ENCODE measurements at places on chromosomes 6 and 20. TPM values are rescaled to one million over a fixed set of nuclear protein-coding genes. Genes with fewer than 3 reads are reported as not detected.

GRCh38 chr6:166005401-166005943 lies 162.2 kb downstream of the TBXT start:
- DNase-seq = no peak

DNA sequence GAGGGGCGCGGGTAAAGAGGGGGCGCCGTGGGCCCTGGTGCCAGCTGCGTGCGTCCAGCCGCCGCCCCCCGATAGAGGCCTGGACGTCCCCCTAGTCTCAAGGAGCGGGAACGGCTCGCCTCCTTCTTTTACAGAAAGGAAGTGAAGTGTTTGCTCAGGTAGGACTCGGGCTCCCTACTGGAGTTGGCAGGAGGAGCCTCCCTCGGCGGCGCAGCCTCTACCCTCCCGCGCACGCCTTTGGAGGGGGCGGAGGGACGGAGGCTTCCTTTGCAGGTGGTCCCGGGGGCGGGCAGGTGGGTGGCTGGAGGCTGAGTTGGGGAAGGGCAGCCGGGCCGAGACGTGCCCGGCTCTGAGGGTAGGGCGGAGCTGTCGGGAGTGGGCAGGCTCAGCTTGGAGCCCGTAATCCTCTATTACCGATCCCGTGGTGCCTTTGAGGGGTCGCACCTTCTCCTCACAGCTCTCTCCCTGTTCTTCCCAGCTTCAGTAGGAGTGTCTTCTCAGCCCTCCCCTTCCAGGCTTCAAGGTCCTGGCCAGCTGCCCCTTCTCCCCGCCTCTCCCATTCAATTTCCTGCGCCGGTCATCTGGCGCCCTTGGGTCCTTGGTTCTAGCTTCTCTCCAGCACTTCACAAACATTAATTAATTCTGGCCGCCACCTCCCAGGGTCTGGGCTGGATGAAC lies 728 bp downstream of the ITPR3 start:
- no peak for DNase-seq

DNA sequence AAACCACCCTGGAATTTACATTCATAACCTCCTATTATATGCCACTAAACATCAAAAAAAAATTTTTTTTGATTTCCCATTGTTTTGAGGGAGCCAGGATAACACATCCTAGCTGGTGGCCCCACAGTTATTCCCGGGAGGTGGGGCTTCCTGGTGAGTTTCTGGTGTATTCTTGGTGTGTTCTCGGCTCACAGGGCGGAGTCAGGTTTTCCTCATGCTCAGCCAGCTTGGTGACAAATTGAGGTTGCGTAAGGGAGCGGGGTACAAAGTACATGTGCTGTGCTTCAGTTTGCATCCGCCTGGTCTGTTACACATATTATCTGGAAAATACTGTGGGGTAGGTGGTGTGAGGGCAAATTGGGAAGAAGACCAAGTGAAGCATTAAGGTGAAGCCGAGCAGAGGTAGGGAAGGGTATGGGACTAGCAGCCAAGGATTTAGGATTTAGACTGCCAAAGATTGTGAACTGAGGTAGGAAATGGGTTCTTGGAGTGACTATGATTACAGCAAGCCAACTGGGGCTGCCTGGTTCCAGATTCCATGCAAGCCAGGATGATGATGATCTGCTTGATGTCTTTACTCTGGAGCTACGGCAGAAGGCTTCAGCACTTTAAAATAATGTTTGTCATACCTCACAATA lies 46.2 kb upstream of the EEF1A1 start:
- peak; percentile 77 for DNase-seq

DNA sequence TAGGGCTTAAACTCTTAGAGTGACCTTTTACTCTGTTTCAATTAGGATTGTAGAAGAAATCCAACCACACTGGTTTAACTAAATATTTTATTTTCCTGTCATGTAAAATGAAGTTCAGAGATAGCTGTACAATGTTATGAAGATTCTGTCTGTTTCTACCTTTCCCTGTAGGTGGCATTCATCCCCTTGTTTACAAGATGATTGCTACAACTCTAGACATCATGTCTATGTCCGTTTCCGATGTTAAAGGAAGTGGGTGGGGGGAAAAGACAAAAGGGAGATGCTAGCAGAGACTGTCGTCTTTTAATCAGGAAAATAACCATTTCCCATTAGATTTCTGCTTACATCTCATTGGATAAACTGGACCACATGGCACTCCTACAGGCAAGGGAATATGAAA lies 30.9 kb upstream of the RIMS1 start:
- DNase-seq = no peak

TTLL9 gene
- not detected for total RNA-seq

GRCh38 chr6:170208182-170208601 lies 82.7 kb downstream of the DLL1 start:
- no peak for DNase-seq

TREM1 gene
- 2.6 TPM for total RNA-seq

DNA sequence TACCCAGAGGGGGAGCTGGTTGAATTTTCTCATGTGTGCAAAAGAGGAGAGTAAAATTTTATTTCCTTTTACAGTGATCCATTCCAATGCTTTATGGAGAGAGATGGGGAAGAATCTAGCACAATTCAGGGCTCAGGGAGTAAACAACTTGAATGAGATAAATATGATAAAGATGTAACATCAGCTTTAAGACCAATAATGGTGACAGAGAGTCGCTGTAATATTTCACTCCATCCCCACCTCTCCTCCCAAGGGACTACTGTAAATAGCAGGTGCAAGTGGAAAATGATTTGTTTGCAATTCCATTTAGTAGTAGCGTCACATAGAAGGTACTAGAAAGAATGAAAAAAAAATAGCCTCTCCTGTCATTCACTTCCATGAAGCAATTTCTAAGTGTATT lies 4.8 kb downstream of the CRISP3 start:
- DNase-seq = no peak

DNA sequence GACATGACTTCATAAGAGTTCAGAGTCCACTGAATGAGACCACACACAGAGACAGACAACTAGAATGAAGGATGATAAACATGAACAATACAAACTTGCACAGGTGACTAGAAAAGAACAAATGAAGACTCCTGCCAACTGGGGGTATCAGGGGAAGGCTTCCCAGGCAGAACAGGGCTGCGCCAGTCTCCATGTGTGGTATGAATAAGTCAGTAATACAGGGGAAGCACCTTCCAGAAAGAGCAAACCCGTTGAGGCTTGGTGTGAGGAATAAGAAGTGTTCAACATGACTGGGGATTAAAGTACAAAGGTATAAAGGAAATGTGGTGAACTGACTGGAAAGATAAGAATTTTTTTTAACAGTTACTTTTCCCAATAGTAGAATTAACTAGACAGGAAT lies 3.7 kb upstream of the SLC17A2 start:
- no peak for DNase-seq

GRCh38 chr20:17571153-17571527 lies 1.3 kb downstream of the DSTN start:
- DNase-seq = no peak

FGD2 gene
- total RNA-seq = 2.3 TPM

- DNase-seq = no peak
Observed at GRCh38 chr6:26122005-26122388, 34.8 kb downstream of the HFE start.

GRCh38 chr20:15618110-15618509 lies 955.1 kb downstream of the KIF16B start:
- no peak for DNase-seq

DNA sequence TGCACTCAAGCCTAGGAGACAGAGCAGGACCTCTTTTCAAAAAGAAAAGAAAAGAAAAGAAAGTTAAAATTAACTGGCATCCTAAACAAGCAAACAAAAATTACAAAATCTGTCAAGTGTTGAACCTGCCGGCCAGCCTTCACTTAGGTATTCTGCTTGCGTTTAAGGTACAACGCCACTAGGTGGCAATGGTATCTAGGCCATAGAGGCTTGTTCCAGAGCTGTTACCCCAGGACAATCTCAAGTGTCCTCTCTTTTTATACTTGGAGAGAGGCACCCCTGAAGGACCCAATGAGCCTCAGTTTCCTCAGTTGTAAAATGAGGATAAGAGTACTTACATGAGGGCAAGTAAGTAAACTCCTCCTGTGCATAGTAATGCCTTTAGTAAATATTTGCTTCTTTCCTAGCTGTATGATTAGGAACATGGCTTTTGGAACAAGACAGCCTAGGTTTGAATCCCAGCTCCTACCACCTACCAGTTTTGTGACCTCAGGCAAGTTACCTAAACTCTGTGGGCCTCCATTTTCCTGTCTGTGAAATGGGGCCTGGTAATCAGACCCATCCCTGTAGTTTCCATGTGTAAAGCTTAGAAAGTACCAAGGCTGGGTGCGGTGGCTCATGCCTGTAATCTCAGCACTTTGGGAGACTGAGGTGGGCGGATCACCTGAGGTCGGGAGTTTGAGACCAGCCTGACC lies 5.8 kb upstream of the PACSIN1 start:
- no peak for DNase-seq

GRCh38 chr6:145294942-145295341 lies 440.4 kb downstream of the EPM2A start:
- no peak for DNase-seq

- DNase-seq = no peak
Observed at GRCh38 chr20:38825901-38826625, 20.6 kb downstream of the PPP1R16B start.

GRCh38 chr20:34876406-34877282 lies at the start of gene ACSS2:
ACSS2 (plus strand) TSS chr20:34876612; CDS start chr20:34876646, 34 bp downstream.
- peak; percentile 100 for DNase-seq

- DNase-seq = no peak
Observed at GRCh38 chr6:49551866-49552129, 1.3 kb downstream of the C6orf141 start.

PRL gene
- not detected for total RNA-seq

DNA sequence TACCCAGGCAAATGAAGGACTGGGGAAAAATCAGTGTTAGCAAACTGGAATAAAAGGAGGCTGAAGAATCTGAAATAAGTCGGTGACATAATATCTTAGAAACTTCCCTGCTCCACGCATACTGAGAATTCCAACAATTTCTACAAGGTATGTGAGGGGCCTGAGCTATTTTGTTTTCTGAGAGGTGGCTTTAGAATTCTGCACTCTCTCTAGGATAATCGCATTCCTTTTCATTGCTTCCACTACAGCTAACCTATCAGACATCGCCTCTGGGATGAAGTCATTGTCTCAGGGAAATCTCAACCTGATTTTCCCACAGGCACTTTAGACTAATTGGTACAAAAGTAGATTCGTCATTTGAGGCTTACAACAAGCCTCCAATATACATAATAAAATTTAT lies 740.8 kb downstream of the PHF3 start:
- no peak for DNase-seq

GRCh38 chr6:26064619-26065257 lies 22.5 kb upstream of the HFE start:
- no peak for DNase-seq

PTCRA gene
- not detected for total RNA-seq

DNA sequence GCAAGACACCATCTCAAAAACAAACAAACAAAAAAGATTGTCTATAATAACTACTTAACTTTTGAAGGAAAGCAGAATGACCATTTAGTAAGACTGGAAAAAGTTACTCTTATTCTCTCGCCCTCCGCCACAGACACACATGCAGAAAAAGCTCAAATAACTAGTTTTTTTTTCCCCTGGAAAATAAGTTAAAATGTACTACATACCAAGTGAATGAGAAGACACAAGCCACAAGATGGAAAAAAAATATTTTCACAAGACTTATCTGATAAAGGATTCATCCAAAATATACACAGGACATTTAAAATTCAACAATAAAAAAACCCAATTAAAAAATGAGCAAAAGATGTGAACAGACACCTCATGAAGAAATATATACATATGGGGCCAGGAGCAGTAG lies 31.9 kb downstream of the NUDT3 start:
- DNase-seq = no peak

DNA sequence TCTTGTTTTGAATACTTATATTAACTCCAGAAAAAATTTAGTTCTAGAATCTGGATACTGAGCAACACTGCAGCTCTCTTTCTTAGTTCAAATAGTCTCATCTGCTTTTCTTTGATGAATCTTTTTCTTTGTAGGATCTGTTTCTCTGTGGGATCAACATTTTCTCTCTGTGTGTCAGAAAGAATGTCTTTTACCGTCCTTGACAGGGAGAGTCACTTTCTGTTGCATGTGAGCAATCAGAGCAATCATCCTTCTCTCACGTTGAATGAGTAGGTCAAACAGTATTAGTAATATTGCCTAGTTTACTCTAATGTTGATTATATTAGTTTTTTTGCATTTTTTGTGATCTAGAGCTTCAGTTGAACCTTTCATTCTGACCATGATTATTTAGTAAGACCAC lies 130.9 kb downstream of the TRMT11 start:
- no peak for DNase-seq

GRCh38 chr6:24154121-24154520 lies 28.1 kb downstream of the NRSN1 start:
- no peak for DNase-seq

DNA sequence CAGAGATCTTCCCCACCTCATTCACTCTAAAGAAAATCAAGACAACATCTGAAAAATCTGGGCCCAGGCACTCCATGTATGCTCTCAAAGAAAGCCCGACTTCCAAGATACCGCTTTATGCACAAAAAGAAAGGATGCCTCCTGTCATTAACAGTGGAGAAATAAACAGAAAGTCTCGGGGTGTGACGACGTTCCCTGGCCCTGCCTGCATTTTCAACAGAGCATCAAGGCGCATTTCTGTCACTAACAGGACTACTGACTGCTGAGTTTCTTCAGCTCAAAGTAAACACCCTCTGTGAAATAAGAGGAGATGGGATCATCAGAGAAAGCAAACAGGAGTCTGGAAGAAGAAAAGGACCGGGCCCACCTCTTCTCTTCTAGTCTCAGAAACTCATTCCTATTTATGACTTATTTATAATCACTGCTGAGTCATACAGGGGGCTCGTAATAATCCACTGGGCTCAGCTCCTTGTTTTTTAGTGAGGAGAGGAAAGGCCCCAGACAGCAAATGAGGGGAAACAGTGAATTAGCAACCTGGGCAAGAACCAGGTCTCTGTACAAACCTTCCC lies 99.7 kb downstream of the ZMYND8 start:
- no peak for DNase-seq

GRCh38 chr6:8434727-8435092 lies 635 bp downstream of the SLC35B3 start:
- DNase-seq = no peak

DZANK1 gene
- total RNA-seq = 0.38 TPM

DNA sequence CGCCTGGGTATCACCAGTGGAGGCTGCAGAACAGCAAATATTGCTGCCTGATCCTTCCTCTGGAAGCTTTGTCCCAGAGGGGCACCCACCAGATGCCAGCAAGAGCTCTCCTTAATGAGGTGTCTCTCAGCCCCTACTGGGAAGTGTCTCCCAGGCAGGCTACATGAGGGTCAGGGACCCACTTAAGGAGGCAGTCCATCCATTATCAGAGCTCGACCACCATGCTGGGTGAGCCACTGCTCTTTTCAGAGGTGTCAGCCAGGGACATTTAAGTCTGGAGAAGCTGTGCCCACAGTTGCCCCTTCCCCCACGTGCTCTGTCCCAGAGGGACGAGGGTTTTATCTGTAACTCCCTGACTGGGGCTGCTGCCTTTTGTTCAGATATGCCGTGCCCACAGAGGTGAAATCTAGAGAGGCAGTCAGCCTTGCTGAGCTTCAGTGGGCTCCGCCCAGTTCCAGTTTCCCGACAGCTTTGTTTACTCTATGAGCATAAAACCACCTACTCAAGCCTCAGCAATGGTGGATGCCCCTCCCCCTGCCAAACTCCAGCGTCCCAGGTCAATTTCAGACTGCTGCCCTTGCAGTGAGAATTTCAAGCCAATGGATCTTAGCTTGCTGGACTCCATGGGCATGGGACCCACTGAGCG lies 25.9 kb upstream of the AIG1 start:
- DNase-seq = no peak

CRISP3 gene
- 0.32 TPM for total RNA-seq
